B cell (primary cell): ENCODE measurements at places on chromosomes 1 and 21. TPM values are rescaled to one million over a fixed set of nuclear protein-coding genes. Genes with fewer than 3 reads are reported as not detected.

Gene LAD1
- 0.10 and 0.19 TPM in 2 replicates for total RNA-seq

GRCh38 chr1:60108196-60108595, 34.6 kb upstream of the C1orf87 start:
- DNase-seq: no peak
- no peak overlapping the region for H3K27ac ChIP-seq
- no peaks in the 10 kb centered on the region for H3K4me1 ChIP-seq

- peaks cover 6% of the 10 kb centered on the region for H3K36me3 ChIP-seq
- H3K4me1 ChIP-seq: no peaks in the 10 kb centered on the region
- H3K27me3 ChIP-seq: no peaks in the 10 kb centered on the region
- DNase-seq: no peak
- H3K27ac ChIP-seq: no peak overlapping the region
Measured at GRCh38 chr1:197101978-197102377, 34.9 kb upstream of the F13B start.

Gene C8A
- not detected in 2 replicates for total RNA-seq

Gene OLFML2B
- 0.12 TPM in 1 of 2 replicates, not detected in the other for total RNA-seq

Gene TNFSF4
- 1.5 and 2.2 TPM in 2 replicates for total RNA-seq

- no peak overlapping the region for H3K4me3 ChIP-seq
- DNase-seq: no peak
- no peak overlapping the region for H3K27ac ChIP-seq
- H3K27me3 ChIP-seq: no peaks in the 10 kb centered on the region
Measured at GRCh38 chr1:24725209-24725651, 20.0 kb upstream of the CLIC4 start.

Gene MIXL1
- total RNA-seq: 0.68 and 1.7 TPM in 2 replicates
